ENCODE measurements at places on chromosomes 2 and 18. TPM values are rescaled to one million over a fixed set of nuclear protein-coding genes. Genes with fewer than 3 reads are reported as not detected.

DNA sequence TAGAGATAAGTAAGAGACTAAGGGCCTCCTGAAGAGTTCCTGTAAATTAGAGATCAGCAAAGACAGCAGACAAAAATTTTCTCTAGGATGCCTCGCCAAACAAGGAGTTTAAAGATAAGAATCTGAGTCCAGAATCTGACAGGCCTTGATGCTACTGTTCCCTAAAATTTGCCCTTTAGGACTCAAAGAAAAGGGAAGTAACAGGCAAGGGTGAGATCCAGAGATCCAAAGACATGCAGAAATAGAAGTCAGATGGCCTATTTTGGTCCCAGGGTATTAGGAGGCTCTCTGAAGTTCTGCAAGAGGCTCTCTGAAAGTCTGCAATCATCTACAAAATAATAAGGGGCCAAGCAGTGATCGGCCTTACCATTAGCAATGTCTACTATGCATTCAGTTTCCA is 33.0 kb downstream of the GALNT5 start:
- no peak for ATAC-seq

DNA sequence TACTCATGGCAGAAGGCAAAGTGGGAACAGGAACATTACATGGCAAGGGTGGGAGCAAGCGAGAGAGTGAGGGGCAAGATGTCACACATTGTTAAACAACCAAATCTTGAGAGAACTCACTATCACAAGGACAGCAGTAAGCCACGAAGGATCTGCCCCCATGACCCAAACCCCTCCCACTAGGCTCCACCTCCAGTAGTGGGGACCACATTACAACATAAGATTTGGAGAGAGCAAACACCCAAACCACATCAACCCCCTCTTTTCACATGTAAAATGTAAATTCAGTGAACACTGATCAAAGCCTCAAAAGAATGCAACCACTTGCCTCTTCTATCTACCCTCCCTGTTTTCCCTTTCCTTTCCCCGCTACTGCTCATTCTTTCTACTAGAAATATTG is 43.6 kb upstream of the TNP1 start:
- ATAC-seq: no peak

- no peak for ATAC-seq
These were observed 32.6 kb upstream of the RAPH1 start for GRCh38 chr2:203567691-203568090.

MRO gene
- not detected for total RNA-seq

Measured in esophagus mucosa (tissue), 1 donor.